ENCODE measurements at places on chromosomes 7 and 10. TPM values are rescaled to one million over a fixed set of nuclear protein-coding genes. Genes with fewer than 3 reads are reported as not detected.

EIF5AL1 gene
- not detected for total RNA-seq

TRIM50 gene
- total RNA-seq, result 0.42 TPM

CASTOR2 gene
- total RNA-seq, result 41.5 TPM

GRM8 gene
- not detected for total RNA-seq

WNT2 gene
- total RNA-seq, result 3.7 TPM

LRIT2 gene
- 0.19 TPM for total RNA-seq

ITPRID1 gene
- not detected for total RNA-seq

TMEM176B gene
- 58.2 TPM for total RNA-seq

HIF1AN gene
- total RNA-seq, result 13.6 TPM

MEOX2 gene
- 11.2 TPM for total RNA-seq

WDR86 gene
- 5.4 TPM for total RNA-seq

NRP1 gene
- total RNA-seq, result 36.5 TPM

CTAGE15 gene
- total RNA-seq, result not detected

SH2D4B gene
- 0.26 TPM for total RNA-seq

GCC1 gene
- 16.2 TPM for total RNA-seq

HEPACAM2 gene
- total RNA-seq, result not detected

MARVELD1 gene
- 90.4 TPM for total RNA-seq

MRLN gene
- not detected for total RNA-seq

MRPL32 gene
- 63.3 TPM for total RNA-seq

LIPK gene
- not detected for total RNA-seq

ZNF853 gene
- 13.7 TPM for total RNA-seq

ADIRF gene
- total RNA-seq, result 85.2 TPM

LYZL1 gene
- total RNA-seq, result not detected

ERVW-1 gene
- total RNA-seq, result not detected

FAM221A gene
- 4.6 TPM for total RNA-seq

All from esophagus muscularis mucosa (tissue), 4 donors.